Tongue (tissue), 3 donors: ENCODE measurements at places on chromosomes 2 and 18. TPM values are rescaled to one million over a fixed set of nuclear protein-coding genes. Genes with fewer than 3 reads are reported as not detected.

DNA sequence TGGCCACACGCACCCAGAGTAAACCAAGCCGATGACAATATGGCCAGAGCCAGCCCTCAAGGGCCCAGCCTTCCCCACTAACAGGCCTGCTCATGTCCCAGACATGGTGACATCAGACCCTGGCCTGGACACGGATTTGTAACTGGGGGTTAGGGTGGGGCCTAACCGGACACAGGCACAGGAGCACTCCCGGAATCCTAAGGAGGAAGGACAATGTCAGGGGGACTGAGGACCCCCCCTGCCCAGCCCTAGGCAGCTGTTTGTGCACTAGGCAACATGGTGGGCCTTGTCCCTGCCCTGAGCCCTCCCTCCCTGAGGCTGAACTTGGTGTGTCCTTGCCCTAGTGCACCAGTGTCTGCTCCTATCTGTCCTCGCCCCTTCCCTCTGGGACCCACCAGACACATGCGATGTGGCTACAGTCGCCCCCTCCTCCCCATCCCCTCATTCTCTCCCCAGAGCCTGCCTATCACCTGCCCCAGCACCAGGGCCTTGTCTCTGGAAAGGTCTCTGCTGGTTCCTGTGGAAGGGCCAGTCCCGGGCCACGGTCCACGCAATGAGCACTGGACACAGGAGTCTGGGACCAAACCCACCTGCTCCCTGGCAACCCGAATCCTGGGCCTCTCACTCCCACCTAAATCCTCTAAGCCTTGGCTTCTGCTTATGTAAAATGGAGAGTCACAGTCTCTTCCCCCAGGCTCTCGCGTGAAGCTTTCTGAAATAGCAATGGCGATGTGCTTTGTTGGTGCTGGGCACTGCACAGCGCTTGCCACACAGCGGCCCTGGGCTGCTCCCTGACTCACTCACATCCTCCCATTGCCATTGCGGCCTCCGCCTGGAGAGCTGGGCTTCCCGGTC is 76.5 kb upstream of the RAB6C start:
- no peak for DNase-seq

PROKR1 gene
- 1.0 TPM for total RNA-seq

DNA sequence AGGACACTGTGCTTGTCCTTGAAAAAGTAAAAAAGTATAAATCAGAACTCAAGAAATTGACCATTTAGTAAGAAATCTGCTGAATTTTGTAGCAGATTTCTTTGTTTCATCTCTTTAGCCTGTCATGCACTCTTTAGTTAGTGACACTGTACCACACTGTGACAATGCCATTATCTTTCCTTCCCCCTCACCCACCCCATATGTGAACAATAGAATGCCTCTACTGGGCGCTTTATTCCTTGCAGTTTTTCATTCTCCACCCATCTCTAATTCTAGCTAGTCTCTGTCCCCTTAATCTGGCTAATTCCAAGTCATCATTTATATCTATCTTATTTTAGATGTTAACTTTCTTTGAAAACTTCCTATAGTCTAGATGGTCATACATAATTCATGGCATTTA is 241.0 kb downstream of the LRP1B start:
- no peak for DNase-seq

RAB10 gene
- 96.6 TPM for total RNA-seq

DNA sequence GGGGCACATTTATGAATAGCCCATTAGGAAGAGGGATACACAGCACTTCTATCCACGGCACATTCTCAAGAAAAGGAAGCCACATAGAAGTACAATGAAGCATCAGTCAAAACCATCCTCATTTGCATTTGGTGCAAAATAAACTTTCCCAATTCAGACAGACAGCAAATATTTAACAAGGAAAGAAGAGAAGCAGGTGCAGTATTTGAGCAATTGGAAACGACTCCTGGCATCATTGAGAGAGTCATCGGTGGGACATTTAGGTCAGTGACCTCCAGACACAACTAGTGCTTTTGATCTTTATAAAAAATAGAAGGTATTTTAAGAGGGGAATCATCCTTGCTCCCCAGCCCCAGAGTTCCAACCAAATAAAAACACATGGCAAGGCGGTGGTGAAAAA is 118.0 kb downstream of the MREG start:
- no peak for DNase-seq

DNA sequence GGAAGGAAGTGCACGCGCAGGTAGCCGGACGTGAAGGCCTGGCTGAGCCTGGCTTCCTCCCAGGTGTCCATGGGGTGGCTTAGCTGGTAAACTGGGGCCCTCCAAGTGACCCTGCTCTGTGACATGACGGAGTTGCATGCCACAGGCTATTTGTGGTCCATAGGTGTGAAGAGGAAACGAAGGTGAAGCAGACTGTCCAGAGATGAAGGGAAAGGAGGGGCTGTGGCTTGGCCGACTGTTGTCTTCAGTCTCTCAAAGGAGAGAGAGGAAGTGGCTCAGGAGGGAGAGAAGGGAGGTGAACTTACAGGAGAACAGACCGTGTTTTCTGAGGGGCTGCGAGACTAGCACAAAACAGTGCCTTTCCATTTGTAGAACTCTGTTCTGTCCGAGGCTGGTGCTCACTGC is 19.3 kb downstream of the INPP5D start:
- no peak for DNase-seq

DNA sequence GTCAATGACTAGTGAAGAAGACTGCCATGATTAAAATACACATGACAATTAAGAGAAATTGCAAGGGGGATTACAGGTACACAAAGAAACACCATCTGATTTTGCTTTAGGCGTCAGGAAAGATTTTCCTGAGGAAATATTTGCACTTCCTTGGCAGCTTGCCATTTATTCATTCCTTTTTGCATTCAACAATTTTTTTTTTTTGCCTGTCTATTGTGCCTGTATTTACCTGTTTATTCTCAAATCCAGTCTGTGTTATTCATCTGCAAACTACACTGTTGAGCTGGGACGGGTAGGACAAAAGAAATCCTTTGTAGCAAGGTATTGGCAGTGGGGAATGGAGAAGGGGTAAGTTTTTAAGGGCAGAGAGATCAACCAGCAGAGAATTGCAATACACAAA is 31.8 kb downstream of the SMAD2 start:
- peak; percentile 28 for DNase-seq

TTC21B gene
- total RNA-seq = 62.0 TPM

- no peak for DNase-seq
These were observed 306.0 kb downstream of the TDRD15 start for GRCh38 chr2:21429747-21430146.

SNRNP200 gene
- 66.6 TPM for total RNA-seq

DNA sequence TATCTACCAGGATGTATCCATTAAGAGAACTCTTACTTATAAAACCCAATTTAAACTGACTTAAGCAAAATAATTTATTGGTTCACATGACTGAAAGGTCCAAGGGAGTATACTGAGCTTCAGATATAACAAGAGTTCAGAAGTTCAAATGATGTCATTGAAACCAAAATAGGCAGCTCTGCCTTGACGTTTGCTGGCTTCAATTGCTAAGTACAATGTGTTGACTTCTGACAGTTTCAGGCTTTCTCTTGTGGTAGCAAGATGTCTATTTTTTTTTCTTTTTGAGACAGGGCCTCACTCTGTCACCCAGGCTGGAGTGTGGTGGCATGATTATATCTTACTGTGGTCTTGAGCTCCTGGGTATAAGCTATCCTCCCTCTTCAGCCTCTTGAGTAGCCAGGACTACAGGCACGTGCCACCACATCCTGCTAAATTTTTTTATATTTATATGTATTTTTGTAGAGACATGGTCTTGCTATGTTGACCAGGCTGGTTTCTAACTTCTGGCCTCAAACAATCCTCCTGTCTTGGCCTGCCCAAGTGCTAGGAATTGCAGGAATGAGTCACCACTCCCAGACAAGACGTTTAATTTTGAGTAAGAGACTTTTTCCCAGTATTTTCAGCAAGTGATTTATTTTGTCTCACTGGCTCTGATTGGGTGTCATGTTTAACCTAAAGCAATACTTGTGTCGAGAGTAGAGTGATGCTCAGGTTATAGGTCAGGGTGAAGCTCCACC is 184.8 kb downstream of the NR4A2 start:
- peak; percentile 24 for DNase-seq

DNA sequence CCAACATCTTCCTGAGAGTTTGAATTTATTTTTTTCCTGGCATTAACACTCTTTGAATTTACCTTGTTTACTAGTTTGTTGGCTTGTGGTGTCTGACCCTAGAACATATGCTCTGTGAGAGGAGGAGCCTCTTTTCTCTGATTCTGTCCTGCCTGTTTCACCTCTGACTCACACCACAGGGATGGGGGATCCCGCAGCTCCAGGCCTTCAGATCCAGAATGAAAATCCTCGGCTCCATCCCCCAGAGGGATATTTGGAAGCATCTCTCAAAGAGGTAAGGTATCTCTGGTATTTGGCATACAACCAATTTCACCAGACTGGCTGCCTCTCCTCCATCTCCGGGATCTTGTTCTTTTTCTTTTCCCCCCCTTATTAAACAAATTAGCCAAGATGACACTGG is 104.7 kb downstream of the GPR39 start:
- DNase-seq = no peak

NAT8 gene
- total RNA-seq = not detected

ZAP70 gene
- total RNA-seq = 3.7 TPM

DNA sequence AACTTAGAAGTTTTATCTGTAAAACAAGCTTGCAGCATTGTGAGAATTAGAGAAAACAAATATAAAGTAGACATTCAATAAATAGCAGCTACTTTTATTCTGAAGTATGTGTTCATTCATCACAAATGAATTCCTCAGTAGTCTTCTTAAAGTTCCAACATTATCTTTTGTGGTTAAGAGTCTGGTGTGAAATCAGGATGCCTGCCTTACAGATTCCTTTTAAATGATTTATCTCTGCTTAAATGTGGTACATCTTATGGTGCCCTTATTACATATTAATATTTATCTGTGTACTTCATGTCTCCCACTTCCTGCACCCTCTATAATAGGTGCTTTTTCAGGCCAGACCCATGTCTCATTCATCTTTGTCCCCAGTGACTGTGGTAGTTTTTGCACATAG is 595.0 kb downstream of the STK39 start:
- DNase-seq = no peak

DNA sequence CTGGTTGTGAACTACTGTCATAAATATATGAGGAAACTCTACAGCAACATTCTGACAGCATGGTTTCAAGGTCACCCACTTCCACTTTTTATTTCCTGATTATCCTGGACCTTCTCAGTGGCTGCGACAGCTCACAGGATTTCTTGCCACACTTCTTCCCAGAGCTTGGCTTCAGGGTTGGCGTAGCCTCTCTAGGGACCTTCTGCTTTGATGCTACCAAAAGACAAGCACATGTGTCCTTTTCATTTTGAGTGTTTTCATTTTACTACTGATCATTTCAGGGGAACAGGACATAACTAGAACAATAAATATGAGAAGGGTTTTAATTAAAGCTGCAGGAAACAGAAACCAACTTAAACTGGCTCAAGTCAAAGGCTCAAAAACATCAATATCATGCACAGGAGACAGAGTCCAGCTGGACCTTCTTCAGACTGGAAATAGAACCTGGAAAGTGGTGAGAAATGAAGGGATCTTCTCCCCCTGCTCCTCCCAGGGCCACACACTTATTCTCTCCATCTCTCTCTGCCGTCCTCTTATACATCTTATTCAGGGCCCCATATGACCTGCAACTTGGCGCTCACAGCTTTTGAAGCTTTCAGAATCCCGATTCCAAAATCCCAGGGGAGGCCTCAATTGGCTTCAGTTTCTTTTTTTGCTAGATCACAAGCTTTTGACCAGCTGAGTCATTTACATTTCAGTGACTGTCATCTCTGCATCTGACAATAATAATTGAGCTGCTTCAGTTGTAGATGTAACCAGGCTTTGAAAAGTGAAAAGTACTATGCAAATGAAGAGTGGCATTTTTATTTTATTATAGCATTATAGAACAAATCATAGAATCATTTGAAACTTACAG is 9.7 kb downstream of the VIT start:
- DNase-seq = peak; percentile 26

DNA sequence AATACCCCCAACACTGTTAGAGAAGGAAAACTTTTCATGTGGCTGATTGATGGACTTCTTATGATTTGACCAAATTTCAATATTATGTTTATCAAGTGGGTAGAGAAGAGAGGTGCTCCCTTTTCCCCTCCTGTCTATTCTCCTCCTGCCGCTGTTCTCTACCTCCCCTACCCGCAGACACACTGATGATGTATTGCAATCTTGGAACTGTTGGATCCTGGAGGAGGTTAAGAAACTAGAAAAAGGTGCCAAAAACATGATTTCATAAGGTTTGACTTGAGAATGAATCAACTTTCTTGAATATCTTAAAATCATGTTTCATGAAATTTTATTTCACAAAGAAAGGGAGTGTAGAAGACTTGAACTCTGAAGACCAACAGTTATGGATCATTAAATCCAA is 125.8 kb downstream of the MEIS1 start:
- DNase-seq = no peak

NABP1 gene
- total RNA-seq = 7.6 TPM

LRRTM1 gene
- 0.62 TPM for total RNA-seq

DNA sequence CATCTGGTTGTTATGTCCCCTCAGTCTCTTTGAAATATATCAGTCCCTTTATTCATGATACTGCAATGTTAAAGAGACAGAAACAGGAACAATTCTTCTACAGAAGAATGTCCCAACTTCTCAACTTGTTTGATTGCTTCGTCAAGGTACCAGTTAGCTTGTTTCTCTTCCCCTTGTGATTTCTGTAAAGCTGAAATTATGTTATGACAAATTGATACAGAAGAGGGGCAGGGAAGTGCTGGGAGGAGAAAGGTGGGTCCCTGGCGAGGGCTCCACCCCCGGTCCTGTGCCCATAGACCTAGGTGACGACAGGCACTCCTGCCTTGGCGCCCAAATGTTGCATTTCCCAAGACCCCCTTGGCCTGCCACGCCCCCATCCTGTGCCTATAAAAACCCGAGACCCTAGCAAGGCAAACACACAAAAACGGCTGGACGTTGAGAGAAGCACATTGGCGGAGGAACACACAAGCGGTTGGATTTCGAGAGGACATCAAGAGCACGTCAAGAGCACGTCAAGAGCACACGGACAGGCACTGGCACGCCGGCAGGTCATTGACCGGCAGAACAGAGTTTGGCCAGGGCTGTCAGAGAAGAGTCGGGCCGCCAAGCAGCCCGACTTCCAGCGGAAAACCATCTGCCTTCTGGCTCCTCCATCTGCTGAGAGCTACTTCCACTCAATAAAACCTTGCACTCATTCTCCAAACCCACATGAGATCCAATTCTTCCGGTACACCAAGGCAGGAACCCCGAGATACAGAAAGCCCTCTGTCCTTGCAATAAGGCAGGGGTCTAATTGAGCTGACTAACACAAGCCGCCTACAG is 11.5 kb upstream of the RTN4 start:
- DNase-seq = no peak

PPM1B gene
- 39.8 TPM for total RNA-seq

- no peak for DNase-seq
These were observed 2.9 kb upstream of the SLC19A3 start for GRCh38 chr2:227720680-227721079.

- no peak for DNase-seq
These were observed 16.9 kb upstream of the SLC38A11 start for GRCh38 chr2:164972216-164972615.

HDAC4 gene
- 34.2 TPM for total RNA-seq

GKN2 gene
- total RNA-seq = not detected

POTEC gene
- not detected for total RNA-seq

- DNase-seq = peak; percentile 74
These were observed 180.6 kb downstream of the IRS1 start for GRCh38 chr2:226618875-226619605.

FASTKD1 gene
- total RNA-seq = 38.6 TPM

GRCh38 chr18:76005632-76006208 is 489.3 kb downstream of the ZNF516 start:
- peak; percentile 43 for DNase-seq
